ENCODE measurements at places on chromosomes 6 and 20. TPM values are rescaled to one million over a fixed set of nuclear protein-coding genes. Genes with fewer than 3 reads are reported as not detected.

- no peak for DNase-seq
These were observed 38.7 kb downstream of the RGS17 start for GRCh38 chr6:153092082-153093013.

GRCh38 chr6:144086959-144087358 is 8.4 kb downstream of the SF3B5 start:
- no peak for DNase-seq

BEND3 gene
- 9.1 TPM for polyA plus RNA-seq

- DNase-seq, result no peak
These were observed 199.0 kb downstream of the DLL1 start for GRCh38 chr6:170091639-170092579.

- DNase-seq, result no peak
These were observed 8.1 kb downstream of the NEDD9 start for GRCh38 chr6:11224252-11224965.

DNA sequence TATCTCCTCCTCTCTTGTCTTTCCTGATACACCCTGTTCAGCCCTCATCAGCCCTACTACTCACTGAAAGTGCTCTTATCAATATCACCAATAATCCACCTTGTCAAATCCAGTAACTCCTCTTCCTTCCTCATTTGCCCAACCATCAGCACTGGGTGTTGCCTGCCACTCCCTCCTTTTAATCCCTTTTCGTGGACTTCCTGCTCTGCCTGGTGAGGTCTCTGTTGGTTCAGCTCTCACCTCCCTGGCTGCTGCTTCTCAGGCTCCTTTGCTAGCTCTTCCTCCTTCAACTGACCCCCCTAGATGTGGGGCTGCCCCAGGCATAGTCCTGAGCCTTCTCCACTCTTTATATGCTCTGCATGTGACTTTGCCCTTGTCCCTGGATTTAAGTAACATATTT is 92.5 kb downstream of the PREP start:
- DNase-seq, result no peak

PSORS1C1 gene
- not detected for polyA plus RNA-seq

DNA sequence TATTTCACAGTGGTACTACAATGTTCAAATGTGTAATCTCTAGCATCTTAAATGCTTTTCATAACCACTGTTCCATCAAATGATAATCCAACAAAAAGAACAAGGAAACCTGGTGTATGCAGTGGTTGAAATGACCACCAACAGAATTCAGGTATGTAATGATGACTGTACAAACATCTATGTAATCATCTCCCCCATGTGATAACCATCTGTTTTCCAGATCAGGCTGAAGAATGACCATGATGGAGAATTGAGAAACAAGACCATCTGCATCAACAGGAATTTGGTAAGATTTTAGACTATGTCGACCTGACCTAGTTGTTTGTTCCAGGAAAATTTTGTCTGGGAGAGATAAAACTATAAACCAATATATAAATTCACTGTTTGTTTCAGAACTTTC is 81.3 kb upstream of the ASCC3 start:
- no peak for DNase-seq

- DNase-seq, result no peak
These were observed 98.8 kb upstream of the HDGFL1 start for GRCh38 chr6:22470454-22471131.

MPIG6B gene
- 2.9 TPM for polyA plus RNA-seq
